ENCODE measurements at places on chromosomes 11 and 22.

- no peak for DNase-seq
Observed at GRCh38 chr11:30489076-30489475, 97.1 kb downstream of the MPPED2 start.

GRCh38 chr22:17648569-17648968 is 10.0 kb downstream of the BCL2L13 start:
- no peak for DNase-seq

DNA sequence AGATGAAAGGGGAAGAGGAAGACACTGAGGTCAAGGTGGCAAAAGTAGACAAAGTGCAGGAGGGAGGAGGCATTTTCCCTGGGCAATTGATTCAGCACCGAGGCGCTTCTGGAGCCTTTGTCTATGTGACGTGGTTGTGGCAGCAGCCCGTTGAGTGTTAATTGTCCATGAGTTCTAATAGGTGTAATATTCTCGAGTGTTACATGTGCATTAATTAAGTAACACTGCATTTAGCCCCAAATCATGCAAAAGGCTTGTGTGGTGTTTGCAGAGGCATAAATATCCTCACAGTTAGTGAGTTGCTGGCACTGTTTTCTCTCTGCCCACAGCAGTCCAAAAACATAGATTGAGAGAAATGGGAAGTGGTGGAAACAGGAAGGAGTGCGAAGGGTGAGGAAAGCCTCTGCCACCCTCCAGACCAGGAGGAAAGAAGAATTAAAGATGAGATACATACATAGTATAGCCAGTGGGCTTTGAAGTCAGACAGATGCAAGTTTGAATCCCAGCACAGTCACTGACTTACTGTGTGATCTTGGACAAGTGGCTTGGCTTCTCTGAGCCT is 361.2 kb downstream of the MN1 start:
- no peak for DNase-seq

GRCh38 chr11:45168366-45169130 is 22.1 kb downstream of the PRDM11 start:
- no peak for DNase-seq

GRCh38 chr22:26276529-26277160 is 107.4 kb downstream of the SEZ6L start:
- no peak for DNase-seq

GRCh38 chr11:133797554-133797953 is 47.8 kb downstream of the SPATA19 start:
- DNase-seq, result no peak

GRCh38 chr22:47029244-47030074 is 267.0 kb downstream of the TBC1D22A start:
- no peak for DNase-seq

DNA sequence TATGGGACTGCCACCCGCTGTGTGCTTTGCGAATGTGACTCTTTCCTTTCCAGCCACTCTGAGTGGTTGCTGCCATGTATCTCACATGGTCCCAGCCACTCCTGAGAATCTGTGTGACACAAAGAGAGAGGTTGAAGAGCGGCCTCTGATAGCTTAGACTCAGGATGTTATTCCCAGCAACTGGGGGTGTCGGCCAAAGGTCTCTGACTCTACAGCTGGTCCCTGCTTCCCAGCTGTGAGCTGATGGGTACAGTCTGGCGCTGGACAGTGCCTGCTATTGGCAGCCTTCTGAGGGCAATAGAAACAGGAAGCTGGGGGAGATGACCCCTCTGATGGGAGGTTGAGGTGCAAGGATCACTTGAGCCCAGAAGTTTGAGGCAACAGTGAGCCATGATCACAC is 105.1 kb downstream of the RRAS2 start:
- no peak for DNase-seq

DNA sequence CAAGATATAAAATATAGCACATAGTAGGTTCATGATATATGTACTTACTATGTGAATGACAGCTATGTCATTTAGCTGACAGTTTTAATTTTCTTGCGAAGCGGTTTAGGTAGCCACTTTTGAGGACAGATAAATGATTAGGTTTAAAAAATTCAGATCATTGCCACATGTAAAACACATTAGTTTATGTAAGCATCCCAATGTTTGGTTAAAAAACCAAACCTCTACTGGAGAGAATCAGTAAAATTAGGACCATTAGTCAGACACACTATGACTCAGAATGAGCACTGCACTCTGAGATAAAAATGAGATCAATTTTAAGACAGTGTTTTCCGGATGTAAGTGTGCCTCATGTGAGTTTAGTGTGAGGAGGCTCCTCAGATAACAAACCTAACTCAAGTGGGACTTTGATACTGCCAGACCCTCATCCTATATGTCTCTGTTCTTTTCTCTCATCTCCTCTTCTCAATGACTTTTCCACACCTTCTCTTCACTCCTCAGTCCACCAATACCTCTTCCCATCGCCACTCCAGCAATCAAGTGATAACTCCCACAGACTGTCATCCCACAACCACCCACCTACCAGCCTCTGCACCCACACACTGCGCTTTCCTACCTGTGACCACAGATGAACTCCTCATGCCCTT is 6.8 kb upstream of the OR2AT4 start:
- no peak for DNase-seq

DNA sequence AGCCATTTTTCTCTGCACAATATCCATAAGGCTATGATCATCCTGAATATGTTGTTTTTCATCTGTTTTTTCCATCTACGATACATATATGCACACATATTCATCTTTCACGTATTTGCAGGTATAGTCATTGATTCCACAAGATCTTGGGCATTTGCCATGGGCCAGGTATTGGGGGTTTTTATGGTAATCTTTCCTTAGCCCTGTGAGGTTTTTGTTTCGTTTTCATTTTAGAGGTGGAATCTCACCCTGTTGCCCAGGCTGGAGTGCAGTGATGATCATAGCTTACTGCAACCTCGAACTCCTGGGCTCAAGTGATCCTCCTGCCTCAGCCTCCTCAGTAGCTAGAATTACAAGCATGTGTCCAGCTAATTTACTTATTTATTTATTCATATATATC is 20.0 kb downstream of the CD6 start:
- DNase-seq, result no peak

GRCh38 chr11:6687876-6688275 is 4.7 kb upstream of the MRPL17 start:
- no peak for DNase-seq

DNA sequence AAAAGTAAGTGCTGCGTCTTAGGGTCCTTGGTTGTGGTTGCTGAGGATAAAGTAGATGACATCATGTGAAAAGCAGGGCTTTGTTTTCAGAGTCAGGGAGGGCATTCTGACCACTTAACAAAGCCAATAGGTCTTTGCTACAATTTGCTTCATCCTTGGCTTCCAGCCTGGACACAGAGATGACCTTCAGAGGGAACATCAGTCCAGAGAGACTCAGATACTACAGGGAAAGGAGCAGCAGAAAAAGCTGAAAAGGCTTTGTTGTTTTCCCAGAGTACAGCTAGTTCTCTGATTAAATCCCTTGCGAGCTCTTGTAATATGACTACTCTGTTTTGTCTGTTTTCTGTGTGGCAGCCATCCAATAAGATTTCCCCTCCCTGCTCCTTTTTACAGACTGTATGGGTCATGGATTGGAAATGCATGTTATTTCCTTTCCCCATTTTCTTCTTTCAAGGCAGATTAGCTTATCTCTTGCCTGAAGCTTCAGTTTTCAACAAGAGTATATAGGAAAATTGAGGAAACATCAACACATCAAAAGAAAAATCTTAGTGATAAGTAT is 31.9 kb downstream of the ATG13 start:
- DNase-seq, result no peak

Measured in T-cell (primary cell).